Activated CD4-positive, alpha-beta T cell treated with anti-CD3 and anti-CD28 coated beads for 24 hours (primary cell): ENCODE measurements at places on chromosomes 6 and 20.

DNA sequence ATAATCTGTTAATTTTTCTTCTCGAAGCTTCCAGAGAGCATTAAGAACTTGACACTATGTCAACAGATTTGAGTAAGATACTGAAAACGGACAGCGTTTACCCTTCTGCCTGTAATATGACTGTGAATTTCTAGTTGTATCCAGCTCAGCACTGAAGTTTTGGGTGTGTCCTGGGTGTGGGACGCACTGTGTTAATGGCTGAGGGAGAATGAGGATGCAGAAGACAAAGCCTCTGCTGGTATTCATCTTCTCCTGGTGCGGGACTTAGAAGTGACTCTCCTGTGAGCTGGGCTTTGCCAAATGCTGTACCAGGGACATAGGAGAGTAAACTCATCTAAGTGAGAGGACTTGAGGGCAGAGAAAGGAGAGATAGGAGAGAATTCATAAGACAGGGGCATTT lies 90.3 kb upstream of the CLDN20 start:
- DNase-seq: no peak

DNA sequence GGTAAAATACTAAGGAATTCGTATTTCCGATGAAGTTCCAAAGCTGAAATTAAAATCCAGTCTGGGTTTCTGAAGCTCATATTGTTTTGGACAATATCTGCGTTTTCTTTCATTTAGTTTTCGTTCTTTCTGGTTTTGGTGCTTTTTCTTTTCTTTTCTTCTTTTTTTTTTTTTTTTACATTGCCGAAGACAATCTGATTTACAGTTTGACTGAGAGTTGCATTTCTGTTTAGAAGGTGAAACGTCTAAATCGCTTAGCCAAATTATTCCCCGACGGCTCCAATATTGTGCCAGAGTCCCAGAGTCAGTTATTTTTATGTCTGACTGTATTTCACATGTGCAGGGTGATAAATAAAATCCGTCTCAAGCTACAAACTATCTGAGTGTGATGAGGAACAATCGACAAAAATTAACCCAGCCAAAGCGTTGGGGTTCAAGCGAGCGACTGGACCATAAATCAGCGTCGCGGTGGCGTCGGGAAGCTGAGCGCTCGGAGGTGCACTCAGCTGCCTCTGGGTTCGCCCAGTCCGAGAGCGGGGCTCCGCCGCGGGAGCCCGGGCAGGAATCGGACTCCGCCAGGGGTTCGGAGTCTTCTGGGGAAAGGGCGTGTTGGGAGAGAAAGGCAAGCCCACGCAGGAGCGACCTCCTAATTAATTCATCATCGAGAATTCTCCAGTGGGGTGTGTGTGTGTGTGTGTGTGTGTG lies 8.2 kb upstream of the TBX18 start:
- no peak for DNase-seq

- no peak for DNase-seq
These were observed 11.0 kb upstream of the CFAP206 start for GRCh38 chr6:87396595-87397392.

DNA sequence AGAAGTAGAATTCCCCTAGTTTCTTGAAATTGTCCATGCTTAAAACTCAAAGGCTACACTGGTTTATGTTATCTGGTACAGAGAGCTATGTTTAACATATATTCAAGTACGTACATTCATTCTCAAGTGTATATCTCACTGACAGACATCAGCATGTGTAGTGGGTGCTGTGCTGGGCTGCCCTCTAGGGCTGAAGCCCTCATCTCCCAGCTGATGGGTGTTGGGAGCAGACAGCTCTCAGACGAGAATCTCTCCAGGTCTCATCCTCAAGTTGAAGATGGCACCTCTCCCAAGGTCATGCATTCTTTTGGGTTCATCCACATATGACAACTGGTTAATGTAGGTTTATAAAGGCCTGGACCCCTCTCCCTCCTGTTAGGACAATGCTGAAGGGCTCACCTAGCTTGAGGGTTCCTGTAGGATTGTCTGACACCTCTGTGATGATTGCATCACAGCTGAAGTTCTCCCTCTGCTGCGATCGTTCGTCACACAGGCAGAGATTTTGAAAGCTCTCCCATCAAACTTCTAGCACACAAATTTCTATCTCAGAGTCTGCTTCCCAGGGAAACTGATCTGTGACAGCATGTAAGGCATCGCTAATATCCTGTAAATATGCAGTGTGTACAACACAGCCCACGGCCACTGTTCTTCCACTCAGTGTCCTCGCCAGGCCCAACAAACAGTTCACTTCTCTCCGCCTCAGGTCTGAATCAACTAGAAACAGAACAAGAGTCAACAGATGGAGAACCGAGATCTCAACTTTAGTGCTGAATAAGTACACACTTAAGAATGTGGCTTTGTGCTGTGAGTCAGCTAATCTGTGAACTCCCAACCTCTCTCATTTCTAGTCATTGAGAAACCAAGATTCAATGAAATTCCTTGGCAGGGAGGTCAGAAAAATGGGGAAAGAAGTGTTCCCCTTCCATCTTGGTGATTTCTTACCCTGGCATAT lies 43.2 kb downstream of the PREP start:
- DNase-seq: no peak

- DNase-seq: no peak
These were observed 665.9 kb upstream of the CITED2 start for GRCh38 chr6:140040396-140040795.

GRCh38 chr20:50586531-50587232 lies 76.5 kb downstream of the PTPN1 start:
- no peak for DNase-seq

DNA sequence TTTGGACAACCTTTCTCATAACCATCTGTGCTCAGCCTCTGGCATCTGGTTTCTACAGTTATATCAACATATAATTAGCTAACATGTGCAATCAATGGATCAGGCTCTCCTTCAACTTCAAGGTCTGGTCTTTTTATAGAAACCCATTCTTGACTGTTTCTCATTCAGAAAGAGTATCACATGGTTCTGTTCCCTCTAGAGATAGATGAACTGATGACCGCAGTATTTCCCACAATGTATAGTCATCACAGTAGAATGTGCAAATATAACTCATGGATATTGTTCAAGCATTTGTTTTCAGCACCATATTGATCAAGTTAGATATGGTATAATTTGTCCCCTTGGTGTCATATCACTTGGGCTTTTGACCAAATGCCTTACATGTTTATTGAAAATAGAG lies 656.2 kb downstream of the FRK start:
- DNase-seq: no peak

DNA sequence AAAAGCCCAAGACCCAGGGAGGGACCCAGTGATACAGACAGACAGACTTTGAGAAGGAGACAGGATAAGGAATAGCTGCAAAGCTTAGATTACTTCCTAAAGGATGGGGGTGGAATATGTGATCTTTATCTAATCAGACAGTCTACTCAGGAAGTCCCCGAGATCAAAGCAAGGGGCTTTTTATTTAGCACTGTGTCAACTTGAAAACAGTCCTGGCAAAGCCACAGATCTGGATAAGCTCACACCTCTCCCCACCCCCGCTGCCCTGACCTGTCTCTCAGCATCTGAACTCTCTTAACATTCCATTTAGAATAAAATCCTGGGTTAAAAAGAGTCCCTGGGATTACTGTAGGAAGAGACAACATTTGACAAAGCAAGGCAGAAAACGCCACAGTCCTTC lies 101.5 kb downstream of the ISM1 start:
- DNase-seq: no peak

GRCh38 chr20:62850333-62850974 lies 11.2 kb downstream of the TCFL5 start:
- no peak for DNase-seq

DNA sequence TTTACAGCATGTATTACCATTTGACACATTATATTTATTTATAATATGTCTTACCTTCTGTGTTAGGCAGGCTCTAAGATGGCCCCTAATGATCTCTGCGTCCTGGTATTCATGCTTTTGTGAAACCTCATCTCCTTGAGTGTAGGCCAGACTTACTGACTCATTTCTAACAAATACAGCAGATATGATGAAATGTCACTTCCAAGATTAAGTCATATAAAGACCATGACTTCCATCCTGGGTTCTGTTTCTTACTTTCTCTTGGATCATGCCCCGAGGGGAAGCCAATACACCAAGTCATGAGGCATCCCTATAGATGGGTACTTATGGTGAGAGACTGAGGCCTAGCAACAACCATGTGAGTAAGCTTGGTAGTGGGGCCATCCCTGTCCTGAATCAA lies 30.2 kb downstream of the ZHX3 start:
- DNase-seq: no peak
